Fibroblast of pulmonary artery (primary cell): ENCODE measurements at places on chromosomes 7 and 10.

GRCh38 chr10:121668314-121669027, 70.2 kb upstream of the FGFR2 start:
- DNase-seq = no peak

DNA sequence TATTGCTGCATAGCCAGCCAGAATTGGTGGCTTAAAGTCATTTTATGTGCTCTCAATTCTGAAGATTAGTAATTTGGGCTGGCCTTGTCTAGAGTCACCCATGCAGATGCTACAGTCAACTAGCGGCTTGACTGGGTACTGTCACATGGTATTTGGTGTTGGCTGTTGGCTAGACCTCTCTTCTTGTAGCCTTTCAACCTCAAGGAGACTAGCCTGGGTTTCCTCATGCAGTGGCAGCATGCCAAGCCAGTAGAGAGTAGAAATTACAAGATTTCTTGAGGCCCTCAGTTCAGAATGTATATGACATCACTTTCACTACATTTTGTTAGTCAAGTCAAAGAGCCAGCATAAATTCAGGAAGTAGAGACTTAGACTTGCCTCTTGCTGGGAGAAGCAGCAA, 3.7 kb upstream of the ZNF800 start:
- DNase-seq = peak; percentile 24

- DNase-seq = peak; percentile 1
Measured at GRCh38 chr7:120609136-120609753, 248.7 kb downstream of the TSPAN12 start.

- DNase-seq = no peak
Measured at GRCh38 chr10:89853781-89854191, 152.4 kb downstream of the KIF20B start.

DNA sequence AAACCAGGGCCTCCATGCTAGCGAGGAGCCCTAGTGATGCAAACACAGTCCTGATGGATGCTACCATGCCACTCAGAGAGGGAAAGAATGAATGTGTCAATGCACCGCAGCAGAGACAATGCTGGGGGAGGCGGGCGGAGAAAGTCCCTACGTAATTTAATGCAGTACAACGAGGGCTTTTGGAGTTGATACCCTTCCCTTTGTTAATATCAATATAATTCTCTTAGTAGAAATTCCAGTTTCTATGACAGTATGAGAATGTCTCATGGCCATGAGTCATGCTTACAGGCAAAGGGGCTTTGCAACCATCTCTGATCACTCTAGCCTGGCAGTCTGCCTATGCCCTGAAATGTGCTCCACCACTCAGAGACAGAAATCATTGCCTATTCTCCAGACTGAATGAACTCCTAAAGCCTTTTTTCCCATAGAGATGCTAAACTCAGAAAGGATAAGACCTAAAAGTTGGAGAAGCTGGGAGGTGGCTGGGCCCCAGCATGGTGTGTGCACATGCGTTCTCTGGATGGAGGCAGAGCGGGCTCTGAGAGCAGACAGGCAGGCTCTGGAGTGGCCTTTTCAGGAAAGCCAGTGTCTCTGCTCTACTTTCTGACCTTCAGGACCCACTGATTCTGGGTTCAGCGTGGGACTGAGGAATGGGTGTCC, 20.3 kb upstream of the GIMAP2 start:
- no peak for DNase-seq

- DNase-seq = peak; percentile 28
Measured at GRCh38 chr7:90209776-90210175, 1.8 kb upstream of the STEAP2 start.

GRCh38 chr10:113303544-113304146, 249.2 kb upstream of the HABP2 start:
- DNase-seq = peak; percentile 43

DNA sequence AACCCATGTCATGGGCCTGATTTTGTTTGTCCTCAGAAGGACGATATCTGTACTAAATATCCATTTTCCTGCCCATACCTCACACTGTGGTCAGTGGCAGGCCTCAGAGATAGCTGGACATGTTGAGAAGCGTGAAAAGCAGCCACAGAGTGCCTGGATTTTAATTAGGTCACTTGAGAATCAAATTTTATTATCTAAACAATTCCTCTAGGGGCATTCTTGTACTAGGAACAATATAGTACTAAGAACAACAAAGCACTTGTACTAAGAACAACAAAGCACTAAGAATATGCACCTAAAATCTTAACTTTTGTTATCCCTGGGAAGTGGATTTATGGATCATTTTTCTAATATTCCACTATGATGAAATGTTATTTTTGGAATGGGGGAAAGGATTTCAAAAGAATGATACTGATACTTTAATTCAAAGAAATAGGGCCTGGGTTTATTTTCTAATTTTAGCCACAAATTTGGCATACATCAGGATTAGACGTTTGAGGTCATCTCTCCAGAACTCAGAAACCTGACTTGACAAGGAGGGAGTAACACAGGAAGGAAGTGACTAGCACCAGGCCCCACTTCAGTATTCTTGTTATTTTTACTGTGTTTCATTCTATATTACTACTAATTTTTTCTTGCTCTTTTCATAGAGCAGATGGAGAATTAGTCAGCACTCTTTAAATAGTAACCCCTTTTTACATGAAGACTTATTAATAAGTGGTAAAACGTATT, 112.2 kb downstream of the EXOC4 start:
- DNase-seq = peak; percentile 81

DNA sequence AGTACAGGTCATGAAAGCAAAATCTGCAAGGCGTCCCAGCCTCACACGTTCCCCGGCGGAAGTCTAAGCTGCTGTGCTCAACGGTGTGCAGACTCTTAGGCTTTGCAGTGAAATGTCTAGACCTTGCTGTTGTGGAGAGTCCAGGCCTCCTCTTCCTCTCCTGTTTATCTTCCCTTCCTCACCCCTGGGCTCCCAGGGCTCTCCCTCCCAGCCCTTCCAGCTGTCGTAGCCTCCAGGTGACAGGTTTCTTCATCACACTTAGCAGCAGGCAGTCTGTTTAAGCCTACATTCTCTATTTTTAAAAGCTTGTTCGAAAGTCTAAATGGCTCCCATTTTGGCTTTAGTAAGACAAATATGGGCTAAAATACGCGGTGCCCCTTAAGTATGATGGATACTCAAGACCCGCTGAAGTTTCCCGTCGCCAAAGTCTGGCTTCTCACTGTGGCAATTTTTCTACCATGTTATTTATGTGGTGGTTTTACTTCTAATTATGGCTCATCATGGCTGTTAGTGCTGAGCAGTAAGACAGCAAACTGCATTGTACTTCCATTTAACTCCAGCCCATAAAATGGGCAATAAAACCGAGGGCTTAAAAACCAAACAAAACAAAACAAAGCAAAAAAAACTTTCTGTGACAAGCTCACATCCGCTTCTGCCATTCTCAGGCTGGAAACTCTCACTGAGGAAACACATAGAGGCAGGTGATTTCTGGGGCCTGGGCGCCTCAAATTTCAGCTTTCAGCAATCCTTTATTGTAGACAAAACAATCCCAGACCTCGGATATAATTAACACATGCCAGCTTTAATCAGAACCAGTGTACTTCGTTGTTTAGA, 243.2 kb downstream of the SNX10 start:
- DNase-seq = no peak

DNA sequence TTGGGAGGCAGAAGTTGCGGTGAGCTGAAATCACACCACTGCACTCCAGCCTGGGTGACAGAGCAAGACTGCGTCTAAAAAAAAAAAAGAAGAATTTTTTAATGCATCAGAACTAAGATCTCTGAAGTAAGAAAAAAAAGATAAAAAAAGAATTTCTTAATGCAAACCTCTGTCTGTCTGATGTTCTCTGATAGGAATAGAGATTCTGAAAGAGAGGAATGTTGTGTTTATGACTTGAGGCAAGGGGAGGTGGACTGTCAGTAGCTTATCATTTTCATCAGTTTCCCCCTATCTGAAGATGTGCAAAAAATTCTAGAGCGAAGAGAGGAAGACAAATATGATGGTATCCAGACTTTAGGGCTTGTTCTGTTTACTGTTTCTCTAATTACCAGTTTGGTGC, 121.5 kb downstream of the SEC23IP start:
- DNase-seq = no peak

DNA sequence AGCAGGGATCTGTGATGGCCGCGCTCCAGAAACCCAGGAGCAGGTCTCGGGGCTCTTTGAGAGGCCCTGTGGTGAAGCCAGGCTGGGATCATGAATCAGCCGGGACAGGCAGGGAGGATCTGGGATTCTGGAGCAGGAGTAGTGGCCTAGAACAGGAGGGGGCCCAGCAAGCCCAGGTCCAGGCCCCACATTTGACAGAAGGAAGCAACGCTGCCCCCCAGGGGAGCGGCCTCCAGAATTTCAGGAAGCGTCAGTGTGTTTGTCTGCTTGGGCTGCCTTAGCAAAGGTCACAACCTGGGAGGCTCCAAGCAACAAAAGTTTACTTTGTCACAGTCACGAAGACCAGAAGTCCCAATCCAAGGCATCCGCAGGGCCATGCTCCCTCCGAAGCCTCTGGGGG, 36.8 kb downstream of the CLRN3 start:
- DNase-seq = no peak

DNA sequence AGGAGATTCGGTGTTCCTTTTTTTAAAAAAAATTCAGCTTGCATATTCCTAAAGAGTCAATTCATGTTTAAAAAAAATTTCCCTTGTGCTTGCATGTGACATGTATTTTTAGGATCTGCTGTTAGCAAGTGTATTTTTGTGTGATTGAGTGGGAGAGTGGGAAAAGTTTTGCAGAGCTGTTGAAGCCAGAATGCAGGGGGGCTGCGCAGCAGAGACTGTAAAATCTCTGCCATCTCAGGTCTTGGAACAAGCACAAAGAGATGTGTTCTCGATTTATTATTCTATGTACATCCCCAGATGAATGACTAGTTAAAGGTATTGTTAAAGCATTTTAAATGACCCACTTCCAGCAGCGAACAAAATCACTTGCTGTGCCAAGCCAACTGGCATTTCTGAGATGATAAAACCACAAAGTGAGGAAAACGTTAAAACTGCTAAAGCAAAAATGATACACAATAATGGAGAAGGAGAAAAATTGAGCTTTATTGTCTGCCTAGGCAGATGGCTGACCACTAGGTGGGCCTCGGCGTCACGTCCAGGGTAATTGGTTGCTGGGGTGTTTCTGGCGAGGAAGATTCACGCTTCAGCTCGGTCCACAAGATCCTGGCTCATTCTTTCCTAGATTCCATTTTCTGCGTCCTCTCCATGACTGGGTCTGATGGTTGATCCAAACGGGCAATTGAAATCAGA, 67.0 kb upstream of the ATRNL1 start:
- no peak for DNase-seq

- no peak for DNase-seq
Measured at GRCh38 chr10:130905386-130905785, 406.1 kb downstream of the TCERG1L start.

- DNase-seq = peak; percentile 21
Measured at GRCh38 chr7:27235387-27236311, 7.0 kb upstream of the EVX1 start.

- no peak for DNase-seq
Measured at GRCh38 chr10:122875843-122876466, 3.4 kb downstream of the FAM24B start.

- DNase-seq = no peak
Measured at GRCh38 chr7:86978808-86979506, 80.5 kb downstream of the ELAPOR2 start.

DNA sequence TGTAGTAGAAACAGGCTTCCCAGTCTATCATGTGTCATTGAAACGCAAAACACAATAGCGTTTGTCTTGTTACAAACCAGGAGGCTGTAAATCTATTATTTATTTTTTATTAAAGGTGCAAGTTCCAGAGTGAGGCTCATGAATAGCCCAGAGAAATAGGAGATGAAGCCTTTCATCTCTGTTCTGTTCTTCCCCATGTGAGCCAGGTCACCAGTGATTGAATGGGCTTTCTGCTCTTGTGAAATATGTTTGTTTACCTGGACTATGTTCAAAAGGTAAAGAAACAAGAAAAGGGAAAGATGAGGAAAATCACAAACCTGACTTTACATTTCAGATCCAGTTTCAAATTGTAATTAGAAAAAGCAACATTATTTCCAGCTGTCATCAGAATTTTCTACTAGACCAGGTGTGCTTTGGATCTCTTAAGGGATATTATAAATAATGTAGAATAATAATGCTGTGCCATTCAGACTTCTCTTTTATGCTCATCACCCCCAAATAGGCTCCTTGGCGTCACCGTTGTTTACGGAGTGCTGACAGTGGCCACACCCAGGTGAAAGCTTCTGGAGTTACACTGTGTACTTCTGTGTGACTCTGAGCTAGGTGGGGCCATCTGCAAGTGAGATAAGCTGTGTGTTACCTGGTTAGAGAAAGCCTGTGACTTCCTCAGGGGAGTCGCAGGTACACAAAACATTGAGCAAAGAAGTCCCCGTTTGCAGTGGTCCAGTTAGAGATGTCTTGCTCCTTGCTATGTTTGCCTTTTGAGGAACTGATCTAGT, 274.9 kb downstream of the SDK1 start:
- no peak for DNase-seq

DNA sequence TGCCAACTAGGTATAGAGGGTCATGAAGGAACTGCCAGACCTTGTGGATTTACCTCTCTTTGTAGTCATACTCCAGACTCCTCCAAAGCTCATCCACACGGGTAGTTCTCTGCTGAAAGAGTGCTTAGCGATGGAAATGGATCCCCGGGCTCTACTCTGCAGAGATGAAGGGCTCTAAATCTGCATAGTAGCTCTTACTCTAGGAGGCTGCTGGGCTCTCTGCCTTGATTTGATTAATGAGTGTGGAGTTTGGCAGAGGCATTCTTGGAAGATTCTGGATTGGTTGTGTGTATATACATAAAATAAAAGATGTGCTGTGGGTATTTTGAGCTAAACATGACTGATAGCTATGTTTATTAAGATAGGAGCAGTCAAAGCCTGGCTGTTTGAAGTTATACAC, 21.3 kb upstream of the CPXM2 start:
- DNase-seq = no peak

DNA sequence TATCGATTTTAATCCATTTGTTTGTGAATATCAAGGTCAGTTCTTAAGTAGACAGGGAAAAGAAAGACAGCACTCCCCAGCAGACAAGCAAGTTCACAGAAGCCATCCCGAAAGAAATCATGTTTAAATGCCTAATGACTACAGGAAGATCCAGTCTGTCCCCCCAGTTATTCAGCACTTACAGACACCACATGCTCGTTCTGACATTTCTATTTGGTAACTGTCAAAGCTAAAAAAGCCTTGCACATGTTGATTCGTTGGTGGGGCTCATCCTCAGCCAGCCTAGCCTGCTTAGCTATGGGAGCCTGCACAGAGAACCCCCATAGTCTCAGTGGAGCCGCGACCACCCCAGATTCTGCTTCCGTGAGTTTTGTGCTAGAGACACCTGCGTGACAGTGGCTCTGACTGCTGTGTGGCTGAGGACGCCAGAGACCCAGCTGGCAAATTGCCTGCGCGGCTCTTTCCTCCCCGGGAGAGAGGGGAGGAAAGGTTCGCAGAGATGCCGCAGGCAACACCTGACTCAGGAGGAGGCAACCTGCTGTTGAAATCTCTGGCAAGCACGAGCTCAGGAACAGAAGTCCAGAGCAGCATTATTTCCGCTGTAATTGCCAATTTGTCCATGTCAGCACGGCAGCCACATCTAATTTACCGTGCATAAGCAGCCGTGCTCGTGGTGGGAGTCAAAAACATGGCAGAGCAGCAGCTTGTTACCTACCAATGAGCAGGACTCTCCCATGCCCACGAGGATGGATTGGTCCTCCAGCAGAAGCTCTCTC, 194.2 kb downstream of the GPAM start:
- no peak for DNase-seq
